ENCODE measurements at places on chromosomes 6 and 20.
A peak's percentile ranks its signal among the peaks of the same experiment; 100 is the strongest.

DNA sequence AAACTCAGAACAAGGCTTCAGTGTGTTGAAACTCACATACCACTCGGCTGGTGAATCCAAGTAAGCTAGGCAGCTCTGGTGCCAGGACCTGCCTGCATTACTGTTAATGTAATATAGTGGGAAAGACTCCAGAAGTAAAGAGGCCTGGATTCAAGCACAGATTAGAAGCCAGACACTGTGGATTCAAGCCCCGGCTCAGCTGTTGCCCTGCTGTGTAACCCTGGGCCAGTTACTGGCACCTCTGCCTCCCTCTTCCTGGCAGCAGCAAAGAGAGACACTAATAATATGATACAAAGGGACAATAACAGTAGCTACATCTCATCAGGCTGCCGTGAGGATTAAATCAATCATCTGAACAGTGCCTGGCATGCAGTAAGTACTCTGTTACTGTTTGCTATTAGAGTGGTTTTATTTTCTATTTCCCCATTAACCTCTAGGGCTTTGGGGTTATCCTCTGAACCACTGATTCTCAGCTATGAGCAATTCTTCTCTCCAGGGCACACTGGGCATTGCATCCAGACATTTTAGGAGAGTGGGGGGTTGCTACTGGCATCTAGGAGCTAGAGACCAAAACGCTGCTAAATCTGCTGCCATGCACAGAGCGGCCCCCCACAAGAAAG is 92.9 kb downstream of the ZMYND8 start:
- no peak for DNase-seq

DNA sequence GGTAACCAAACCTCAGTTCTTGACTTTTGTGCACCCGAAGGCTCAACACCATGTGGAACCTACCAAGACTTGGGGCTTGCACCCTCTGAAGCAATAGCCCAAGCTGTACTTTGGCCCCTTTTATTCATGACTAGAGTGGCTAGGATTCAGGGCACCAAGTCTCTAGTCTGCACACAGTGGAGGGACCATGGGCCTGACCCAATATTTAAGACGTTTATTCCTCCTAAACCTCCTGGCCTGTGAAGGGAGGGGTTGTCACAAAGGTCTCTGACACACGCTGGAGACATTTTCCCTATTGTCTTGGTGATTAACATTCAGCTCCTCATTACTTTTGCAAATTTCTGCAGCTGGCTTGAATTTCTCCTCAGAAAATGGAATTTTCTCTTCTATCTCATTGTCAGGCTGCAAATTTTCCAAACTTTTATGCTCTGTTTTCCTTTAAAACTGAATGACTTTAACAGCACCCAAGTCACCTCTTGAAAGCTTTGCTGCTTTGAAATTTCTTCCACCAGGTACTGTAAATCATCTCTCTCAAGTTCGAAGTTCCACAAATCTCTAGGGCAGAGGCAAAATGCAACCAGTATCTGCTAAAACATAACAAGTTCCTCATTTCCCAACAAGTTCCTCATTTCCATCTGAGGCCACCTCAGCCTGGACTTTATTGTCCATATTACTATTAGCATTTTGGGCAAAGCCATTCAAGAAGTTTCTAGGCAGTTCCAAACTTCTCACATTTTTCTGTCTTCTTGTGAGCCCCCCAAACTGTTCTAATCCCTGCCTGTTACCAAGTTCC is 481.4 kb upstream of the BTBD3 start:
- no peak for DNase-seq

GRCh38 chr6:40268166-40268565 is 319.0 kb downstream of the LRFN2 start:
- DNase-seq = no peak

GRCh38 chr20:20360464-20360863 is 7.4 kb upstream of the INSM1 start:
- DNase-seq = peak; percentile 15

DNA sequence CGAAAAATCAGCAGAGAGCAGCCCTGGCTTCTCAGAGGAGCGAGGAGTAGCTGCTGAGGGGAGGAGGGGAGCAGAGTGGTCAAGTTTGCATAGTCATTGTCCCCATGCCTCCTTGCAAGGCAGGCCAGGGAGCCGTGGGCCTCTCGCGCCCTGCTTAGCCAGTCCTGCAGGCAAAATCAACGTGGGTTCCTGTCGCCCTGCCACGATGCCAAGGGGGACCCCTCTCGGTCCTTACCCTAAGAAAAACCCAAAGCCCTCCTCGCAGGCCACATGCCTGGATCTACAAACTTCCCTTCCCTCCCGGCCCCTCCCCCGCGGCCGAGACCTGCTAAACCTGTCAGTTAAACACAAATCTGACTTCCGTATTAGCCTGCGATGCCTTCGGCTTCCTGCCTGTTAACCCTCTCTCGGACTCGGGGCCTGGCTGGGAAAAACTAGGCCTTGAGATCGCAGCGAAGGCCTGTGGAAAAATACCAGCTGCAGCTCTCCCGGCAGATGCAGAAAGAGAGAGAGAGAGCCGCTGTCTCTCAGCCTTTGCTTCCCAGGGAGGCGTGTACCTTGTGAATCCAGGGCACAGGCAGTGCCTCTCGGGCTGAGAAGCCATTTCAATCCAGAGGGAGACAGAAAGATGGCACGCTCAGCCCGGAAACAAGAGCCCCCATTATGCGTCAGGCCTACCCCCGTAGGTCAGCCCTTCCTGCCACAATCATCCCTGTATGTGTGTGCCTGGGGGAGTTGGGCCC is 968 bp upstream of the ZMYND8 start:
- peak; percentile 33 for DNase-seq

GRCh38 chr20:62482146-62482809 is 6.5 kb upstream of the GATA5 start:
- no peak for DNase-seq

DNA sequence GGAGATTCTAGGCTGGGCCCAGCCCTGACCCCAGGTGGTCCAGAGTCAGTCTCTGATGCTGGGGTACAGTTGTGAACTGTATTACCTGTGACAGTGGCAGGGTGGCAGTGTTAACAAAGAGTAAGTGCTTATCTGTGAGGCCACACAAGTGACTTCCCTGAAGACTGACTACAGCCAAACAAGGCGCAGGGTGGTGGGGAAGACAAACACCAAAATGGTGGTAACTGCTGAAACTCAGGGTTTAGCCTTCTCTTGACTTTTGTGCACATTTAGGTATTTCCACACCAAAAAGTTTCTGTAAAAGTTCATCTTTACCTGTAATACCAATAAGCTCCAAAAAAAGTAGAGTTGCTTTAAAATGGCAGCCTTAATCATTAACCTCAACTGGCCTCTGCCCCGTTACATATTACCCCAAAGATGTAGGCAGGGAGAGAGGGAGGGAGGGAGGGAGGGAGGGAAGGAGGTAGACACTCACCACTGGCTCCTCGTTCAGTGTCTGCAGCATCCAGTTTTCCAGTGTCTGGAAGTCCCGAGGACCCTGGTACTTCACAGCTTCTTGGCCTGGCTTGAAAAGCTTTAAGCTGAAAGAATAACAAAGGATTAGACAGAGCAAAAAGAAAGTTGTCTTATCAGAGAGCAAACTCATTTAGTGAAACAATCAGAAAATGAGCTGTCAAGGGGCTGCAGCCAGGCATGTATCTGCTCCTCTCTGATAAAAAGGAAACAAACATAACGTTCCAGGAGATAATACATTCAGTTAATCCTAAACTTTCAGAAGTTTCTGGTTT is 11.3 kb downstream of the TXNDC5 start:
- DNase-seq = no peak

DNA sequence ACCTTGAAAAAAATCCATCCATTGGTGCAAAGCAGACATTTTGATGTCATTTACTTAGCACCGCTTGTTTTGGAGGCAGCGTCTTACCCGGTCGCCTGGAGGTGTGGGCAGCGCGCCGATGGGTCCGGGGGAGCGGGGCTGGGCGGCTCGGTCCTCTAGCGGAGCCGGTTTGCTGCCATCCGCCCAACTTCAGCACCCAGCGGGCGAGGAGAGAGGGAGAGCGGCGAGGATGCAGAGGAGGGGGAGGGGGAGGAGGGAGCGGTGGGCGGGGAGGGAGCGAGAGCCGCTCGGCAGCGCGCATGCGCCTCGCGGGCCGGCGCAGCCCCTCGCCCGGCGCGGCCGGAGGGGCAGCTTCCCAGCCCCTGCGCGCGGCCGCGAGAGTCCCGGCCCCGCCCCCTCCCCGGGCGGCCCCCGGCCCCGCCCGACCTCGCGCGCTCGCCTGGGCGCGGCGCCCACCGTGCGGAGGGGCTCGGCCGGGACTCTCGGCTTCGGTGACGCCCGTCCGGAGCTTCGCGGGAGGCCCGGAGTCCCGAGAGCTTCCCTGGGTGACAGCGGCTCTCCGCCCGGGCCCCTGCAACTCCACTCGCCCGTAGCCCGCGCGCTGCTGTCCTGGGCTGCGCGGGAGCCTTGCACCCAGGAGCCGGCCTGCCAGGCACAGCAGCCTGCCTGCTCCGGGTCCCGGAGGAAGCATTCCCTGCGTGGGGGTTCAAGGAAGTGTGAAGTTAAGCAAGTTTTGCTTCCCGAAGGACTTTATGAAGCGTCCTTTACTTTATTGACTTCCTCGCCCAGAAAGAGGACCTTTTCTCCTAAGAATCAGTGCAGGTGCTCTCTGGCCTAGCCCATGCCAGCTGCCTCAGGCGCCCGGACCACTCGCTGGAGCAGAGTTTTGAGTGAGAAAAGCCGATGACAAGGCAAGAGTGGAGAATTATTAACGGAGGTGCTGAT is at the start of gene RGS17:
TSS of gene RGS17 (minus strand) at position 246 of the 945 bp plus-strand sequence. CDS start 87,264 bp downstream, outside the sequence.
- no peak for DNase-seq

DNA sequence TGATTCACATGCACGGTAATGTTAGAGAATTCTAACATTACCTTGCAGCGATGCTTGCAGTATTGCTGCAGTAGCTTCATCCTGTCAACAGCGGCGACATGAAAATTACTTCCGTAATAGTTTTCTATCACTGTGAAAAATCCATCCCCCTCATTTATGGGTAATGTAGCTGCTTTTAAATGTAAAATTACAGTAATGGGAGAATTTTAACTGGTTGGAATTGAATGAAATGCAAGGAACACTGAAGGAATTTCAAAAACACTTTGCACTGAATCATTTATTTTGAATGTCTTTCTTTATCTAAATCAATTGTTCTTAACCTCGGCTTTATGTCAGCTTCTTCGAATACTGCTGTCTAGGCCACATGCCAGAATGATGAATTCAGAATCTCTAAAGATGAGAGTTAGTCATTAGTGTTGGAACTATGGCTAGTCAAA is 102.4 kb upstream of the HIVEP1 start:
- DNase-seq = no peak

GRCh38 chr20:24720957-24721356 is 228.1 kb upstream of the CST7 start:
- no peak for DNase-seq

DNA sequence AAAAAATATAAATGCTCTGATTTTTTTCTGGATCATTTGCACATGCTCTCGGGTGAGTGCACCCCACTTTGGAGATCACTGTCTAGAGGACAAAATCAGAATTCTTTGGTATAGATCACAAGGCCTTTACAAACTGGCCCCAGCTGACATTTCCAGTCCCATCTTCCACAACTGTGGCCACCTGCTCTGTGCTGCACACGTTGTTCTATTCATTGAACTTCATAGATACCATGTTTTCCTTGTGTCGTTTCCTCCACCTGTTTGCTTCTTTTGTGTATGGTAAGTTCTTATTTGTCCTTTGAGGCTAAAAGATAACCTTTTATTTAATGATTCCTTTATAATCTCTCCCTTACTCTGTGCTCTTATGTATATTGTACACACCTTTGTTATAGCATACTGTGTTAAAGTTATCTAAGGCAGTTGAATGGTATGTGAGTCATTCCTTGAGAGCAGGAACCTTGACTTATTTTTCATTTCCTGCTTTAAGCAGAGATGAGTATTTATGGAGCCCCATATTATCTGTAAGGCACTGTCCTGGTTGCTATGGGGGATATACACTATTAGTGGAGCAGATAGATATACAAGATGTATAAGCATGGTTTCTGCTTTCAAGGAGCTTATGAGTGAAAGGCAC is 12.0 kb upstream of the SLC17A5 start:
- DNase-seq = no peak

- DNase-seq = peak; percentile 47
Observed at GRCh38 chr6:134097114-134097707, 44.8 kb upstream of the SLC2A12 start.

DNA sequence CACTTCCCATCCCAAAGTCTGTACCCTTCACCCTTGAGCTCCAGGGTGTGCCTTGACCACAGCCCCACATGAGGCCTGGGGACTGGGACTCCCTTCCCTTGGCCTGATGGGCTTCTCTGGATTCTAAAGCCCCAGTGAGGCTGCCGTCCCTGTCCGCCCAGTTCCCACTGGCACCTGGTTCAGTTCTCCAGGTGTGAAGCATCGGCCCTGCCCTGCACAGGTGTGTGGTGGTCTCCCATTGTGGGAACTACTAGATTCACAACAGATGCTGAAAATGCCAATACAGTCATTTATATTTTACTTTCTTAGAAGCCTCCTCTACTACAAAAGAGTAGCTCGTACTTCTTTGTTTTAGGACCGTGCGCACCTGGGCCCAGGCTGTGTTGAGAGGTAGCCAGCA is 72.8 kb downstream of the TTLL2 start:
- DNase-seq = no peak

DNA sequence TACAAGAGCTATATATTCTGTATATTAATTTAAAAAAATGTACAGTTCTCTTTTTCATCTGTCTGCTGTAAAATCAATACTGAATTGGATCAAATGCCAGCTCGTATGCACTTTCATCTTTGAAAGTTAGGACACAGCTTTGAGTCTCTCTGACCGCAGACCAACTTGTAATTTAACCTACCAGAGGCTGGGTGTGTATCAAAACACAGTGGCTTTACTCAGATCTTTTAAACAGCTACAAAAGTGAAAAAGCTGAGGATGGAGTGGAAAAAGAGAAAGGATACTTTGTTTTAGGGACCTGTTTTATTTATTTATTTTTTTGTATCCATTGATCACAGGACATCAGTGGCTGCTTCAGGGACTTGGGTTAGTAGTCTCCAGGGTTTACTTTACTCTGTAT is 44.1 kb downstream of the KIAA0408 start:
- DNase-seq = no peak

- no peak for DNase-seq
Observed at GRCh38 chr20:24933266-24933908, 15.7 kb upstream of the CST7 start.

GRCh38 chr6:114055763-114056162 is 84.8 kb upstream of the HDAC2 start:
- no peak for DNase-seq

GRCh38 chr6:3635482-3635881 is 116.0 kb downstream of the PXDC1 start:
- no peak for DNase-seq

GRCh38 chr20:52420805-52421204 is 229.2 kb upstream of the ZFP64 start:
- DNase-seq = no peak

DNA sequence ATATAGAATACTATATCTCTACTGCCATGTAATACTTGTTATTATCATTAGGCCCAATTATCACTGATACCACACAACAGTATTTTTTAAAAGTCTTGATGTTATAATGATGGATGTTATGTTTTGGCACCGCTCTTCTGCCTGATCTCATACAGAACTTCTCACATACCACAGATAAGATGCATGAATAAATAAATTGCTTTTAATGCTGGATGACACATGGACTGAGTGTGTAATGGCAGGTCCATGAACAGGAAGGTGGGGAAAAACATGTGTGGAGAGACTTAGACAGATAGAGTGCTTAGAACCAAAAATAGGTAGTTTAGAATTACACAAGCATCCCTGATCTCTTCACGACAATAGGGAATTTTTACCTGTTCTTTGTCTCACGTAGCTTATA is 258.4 kb upstream of the MARCKS start:
- no peak for DNase-seq

GRCh38 chr20:20237093-20237959 is 130.6 kb upstream of the INSM1 start:
- DNase-seq = peak; percentile 6

Measured in CD4-positive, alpha-beta T cell treated with Interferon gamma for 1 hour (primary cell).